Left cardiac atrium (tissue), 4 donors: ENCODE measurements at places on chromosomes 7 and 10.

DNA sequence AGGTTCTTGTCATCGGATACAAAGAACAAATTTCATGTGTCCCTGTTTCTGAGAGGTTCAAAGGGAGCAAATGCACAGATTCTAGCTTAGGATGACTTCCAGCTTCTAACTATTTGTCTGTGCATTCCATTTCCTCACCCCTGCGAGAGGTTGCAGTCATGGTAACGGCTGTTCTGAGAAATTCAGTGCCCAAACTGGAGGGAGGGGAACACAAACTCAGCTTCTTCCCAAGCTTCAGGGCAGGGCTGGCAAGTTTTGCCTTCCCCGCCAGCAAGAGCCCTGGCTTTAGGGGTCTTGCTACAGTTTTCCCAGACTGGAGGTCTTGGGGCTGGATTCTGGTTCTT is 11.1 kb downstream of the FAS start:
- DNase-seq: no peak

GRCh38 chr10:6095810-6096570 is 7.2 kb downstream of the RBM17 start:
- DNase-seq: no peak

DNA sequence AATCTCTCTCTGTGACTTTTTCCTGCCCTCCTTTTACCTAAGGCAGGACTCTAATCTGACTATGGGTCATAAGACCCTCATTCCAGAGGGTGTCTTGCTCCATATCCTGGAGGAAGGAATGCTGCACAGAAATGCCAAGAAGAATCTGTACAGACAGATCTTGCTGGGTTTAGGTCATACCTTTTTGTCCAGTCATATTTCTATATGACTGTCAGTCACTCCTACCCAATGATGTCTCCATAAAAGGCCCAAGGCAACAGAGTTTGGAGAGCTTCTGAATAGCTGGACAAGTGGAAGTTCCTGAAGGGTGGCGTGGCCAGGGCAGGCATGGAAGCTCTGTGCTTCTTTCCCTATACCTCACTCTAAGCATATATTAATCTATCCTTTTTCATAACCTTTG is 47.5 kb downstream of the FEZF1 start:
- DNase-seq: no peak

GRCh38 chr10:53606981-53607380 is 834.4 kb upstream of the MBL2 start:
- no peak for DNase-seq

DNA sequence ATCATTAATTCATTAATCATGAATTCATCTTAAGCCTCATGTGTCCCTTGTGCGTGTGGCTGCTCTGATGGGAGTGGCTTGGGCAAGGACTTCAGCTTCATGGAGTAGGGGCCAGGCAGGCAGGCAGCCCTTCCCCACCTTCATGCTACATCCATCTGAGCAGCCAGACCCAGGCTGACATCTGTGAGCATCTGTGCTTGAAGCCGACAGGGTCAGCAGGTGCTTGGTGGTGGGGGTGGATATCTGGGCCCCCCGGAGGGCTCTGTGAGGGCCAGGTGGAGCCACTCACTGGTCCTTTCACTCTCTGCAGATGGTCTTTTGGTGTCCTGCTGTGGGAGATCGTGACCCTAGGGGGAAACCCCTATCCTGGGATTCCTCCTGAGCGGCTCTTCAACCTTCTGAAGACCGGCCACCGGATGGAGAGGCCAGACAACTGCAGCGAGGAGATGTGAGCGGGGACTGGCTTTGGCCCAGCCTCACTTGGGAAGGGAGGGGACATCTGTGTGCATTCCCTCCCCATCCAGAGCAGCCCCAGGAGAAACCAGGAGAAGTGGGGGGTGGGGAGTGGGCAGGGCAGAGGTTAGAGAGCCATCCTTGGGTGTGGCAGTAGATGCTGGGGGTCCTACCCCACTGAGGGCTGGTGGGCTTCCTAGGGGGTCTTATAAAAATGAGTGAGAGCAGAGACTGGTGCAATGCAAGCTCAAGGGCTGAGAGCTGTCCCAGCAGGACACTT is 14.7 kb upstream of the CSGALNACT2 start:
- no peak for DNase-seq

DNA sequence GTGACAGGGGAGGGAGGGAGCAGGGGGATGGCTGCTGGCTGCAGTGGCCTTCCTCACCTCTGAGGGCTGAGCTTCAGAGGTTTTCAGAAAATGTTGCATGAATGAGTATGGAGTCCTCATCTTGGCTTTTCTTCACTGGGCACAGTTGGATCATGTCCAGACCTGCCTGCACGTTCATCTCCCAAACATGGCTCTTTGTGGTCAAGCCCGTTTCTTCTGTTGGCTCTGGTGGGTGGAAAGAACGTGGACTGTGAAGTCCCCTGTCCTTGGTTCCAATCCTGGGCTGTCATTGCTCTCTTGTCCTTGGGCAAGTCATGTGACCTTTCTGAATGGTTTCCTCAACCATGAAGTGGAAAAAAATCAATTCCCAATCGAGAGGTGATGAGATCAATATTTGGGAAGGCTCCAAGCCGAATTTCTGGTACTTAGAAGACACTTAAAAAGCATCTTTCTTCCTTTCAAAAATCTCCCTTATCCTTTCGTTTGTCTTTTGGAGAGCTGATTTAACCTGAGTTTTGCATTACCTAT is 34.5 kb downstream of the TSPAN14 start:
- DNase-seq: no peak

GRCh38 chr10:102431452-102432124 is 786 bp downstream of the CUEDC2 start:
- no peak for DNase-seq
